Right cardiac atrium (tissue), 5 donors: ENCODE measurements at places on chromosomes 12 and 14. TPM values are rescaled to one million over a fixed set of nuclear protein-coding genes. Genes with fewer than 3 reads are reported as not detected.

The LRRC10 gene
- 19.7 TPM for total RNA-seq

The ANO2 gene
- total RNA-seq, result 10.9 TPM

The LRRK2 gene
- 11.3 TPM for total RNA-seq

The SLC25A3 gene
- total RNA-seq, result 1,212 TPM

The CALCOCO1 gene
- total RNA-seq, result 197 TPM

The JKAMP gene
- 27.9 TPM for total RNA-seq

The TCL1B gene
- total RNA-seq, result not detected

The OLR1 gene
- 0.60 TPM for total RNA-seq

The JPH4 gene
- total RNA-seq, result 0.33 TPM

The KCNC2 gene
- not detected for total RNA-seq

The PLEKHG7 gene
- not detected for total RNA-seq

The EML1 gene
- total RNA-seq, result 34.0 TPM

The VRTN gene
- not detected for total RNA-seq

The TMEM132C gene
- total RNA-seq, result 16.3 TPM

The PRB2 gene
- total RNA-seq, result not detected

The STXBP6 gene
- 31.7 TPM for total RNA-seq

The PIWIL1 gene
- not detected for total RNA-seq

The FOXN4 gene
- not detected for total RNA-seq

The INHBC gene
- total RNA-seq, result not detected

The CCDC196 gene
- not detected for total RNA-seq

The TRIM9 gene
- total RNA-seq, result 0.77 TPM

The PIANP gene
- total RNA-seq, result 0.99 TPM

The C14orf132 gene
- total RNA-seq, result 3.7 TPM

The SYT1 gene
- 0.23 TPM for total RNA-seq

The SLC25A21 gene
- 1.0 TPM for total RNA-seq

The MAP1LC3B2 gene
- total RNA-seq, result 2.3 TPM

The RPS6KA5 gene
- 9.9 TPM for total RNA-seq

The TMEM179 gene
- total RNA-seq, result 0.70 TPM

The MYO1H gene
- total RNA-seq, result 0.31 TPM

The MANSC4 gene
- not detected for total RNA-seq

The HELB gene
- total RNA-seq, result 1.2 TPM

The KRT80 gene
- total RNA-seq, result not detected

The KCNH3 gene
- 4.4 TPM for total RNA-seq
